ENCODE measurements at places on chromosomes 7 and 10.

GRCh38 chr10:129793479-129793878 is 170.6 kb downstream of the EBF3 start:
- no peak for DNase-seq

- no peak for DNase-seq
Measured at GRCh38 chr7:66039094-66039670, 36.4 kb upstream of the ASL start.

DNA sequence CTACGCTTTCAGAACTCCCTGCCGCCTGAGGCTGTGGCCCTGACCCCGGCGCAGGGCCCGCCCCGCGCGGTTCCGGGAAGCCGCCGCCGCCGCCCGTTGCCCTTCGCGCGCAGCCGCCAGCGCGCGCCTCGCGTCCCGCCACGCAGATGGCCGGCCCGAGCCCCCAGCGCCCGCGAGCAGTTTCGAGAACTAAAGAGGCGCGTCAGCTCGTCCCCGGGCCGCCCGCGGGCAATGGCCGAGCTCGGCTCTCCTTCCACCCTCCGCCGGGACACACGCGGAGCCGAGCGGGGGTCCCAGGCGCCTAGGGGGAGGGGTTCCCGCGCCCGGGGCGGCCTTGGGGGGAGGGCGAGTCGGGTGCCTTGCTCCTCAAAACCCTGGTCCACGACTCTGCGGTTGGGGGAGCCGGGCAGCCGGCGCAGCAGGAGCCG is 1.8 kb downstream of the HNRNPF start:
- peak; percentile 78 for DNase-seq

- DNase-seq = no peak
Measured at GRCh38 chr7:47038621-47039020, 543.3 kb downstream of the TNS3 start.

GRCh38 chr7:87852306-87852705 is 23.9 kb downstream of the SLC25A40 start:
- peak; percentile 29 for DNase-seq

GRCh38 chr7:4610768-4611467 is 71.2 kb upstream of the FOXK1 start:
- DNase-seq = peak; percentile 29

GRCh38 chr10:78044179-78044578 is 10.5 kb downstream of the RPS24 start:
- no peak for DNase-seq

DNA sequence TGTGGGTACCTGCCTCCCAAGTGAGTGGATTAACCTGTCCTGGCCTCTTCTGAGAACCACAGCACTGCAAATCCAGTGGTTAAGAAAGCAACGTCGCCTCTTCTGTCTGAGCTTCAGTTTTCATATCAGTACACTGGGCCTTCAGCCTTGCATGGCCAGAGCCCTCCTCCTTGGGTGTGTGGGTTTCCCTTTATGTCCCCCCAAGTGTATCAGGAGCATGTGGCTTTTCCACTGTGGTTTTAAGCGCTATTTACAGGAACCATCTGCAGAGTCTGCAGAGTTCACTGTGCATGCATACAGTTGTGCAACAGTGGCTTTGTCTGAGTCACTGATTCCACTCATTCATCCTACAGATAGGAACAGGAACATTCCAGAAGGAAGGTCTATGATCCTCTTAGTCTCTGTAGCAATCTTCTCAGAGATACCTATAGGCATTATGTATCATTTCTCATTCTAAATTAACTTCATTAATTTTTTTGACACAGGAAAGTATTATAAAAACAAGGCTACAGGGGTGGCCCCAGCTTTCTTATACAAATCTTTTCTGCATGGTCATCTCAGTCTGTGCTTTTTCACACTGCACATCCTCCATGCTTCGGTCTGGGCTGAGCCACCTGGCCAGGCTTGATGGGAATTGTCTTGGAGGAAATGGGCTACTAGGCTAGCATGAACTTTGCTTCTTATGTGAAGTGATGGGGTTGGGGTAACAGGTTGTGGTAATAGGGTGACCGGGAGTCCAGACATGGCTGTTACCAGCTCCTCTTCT is 17.1 kb downstream of the MBL2 start:
- no peak for DNase-seq

GRCh38 chr7:8105449-8106095 is 137.0 kb downstream of the GLCCI1 start:
- DNase-seq = no peak
